Regular cardiac myocyte (primary cell): ENCODE measurements at places on chromosomes 2 and 18. TPM values are rescaled to one million over a fixed set of nuclear protein-coding genes. Genes with fewer than 3 reads are reported as not detected.

Gene TGFA
- total RNA-seq = 0.56 and 3.1 TPM in 2 replicates

Gene SERPINB10
- total RNA-seq = not detected in 2 replicates

Gene KCNG2
- 0.19 and 1.1 TPM in 2 replicates for total RNA-seq

Gene DNAJC5G
- total RNA-seq = not detected in 2 replicates

Gene DLGAP1
- total RNA-seq = 1.7 and 5.4 TPM in 2 replicates

Gene VIT
- 0.19 and 0.85 TPM in 2 replicates for total RNA-seq

Gene DNER
- total RNA-seq = under 0.01 and 3.4 TPM in 2 replicates

Gene TOGARAM2
- total RNA-seq = not detected in 2 replicates

Gene ZNF519
- total RNA-seq = 2.9 and 3.9 TPM in 2 replicates

Gene KCNF1
- under 0.01 TPM in 1 of 2 replicates, not detected in the other for total RNA-seq

Gene TUBA4B
- total RNA-seq = not detected in 2 replicates

Gene ATP6V1C2
- under 0.01 TPM in 1 of 2 replicates, not detected in the other for total RNA-seq

Gene IL1R2
- 0.38 and 0.56 TPM in 2 replicates for total RNA-seq

Gene ASB18
- total RNA-seq = not detected in 2 replicates
